ENCODE measurements at places on chromosomes 12 and 14.

DNA sequence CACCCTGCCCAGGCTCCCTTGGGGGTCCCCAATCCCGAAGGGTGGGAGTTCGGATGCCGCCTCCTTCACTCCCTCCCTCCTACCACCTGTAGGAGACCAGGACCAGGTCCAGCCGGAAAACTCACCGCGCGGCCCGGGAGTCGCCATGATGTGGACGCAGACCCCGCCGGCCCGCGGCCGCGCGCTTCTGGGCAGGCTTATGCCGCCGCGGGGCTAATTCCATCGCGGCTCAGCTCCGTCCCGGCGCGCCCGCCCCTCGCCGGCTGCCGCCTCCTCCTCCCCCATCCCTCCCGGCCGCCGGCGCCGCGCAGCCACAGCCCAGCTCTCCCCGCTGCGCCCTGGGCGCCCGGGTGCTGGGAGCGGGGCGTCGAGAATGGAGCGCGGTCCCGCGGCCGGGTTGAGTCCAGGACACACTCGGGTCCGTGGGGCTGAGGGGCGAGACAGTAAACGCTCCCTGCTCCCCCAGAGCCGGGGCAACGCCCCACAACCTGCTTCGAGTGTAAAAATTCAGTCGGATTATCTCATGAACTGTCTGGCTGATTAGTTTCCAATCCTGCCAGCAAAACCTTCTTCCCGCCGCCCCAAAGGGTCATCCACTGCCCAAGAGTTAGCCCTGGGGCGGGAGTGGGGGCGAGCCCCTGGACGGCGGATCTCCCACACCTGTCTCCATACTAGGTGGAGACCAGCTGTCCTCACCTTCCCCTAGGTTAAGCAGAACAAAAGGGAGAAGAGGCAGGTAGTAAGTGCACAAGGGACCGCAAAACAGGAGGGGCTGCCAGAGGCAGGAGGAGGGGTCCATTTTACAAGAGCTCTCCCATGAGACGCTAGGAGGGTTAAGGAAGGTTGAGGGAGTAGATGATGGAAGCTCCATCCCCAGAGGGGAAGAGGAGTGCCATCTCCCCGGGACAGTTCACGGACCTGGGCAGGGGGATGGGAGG lies at the start of gene ANO2:
ANO2 (minus strand) TSS at position 189 of the 938 bp plus-strand sequence; CDS start at position 147, 42 bp downstream.
- peak; percentile 14 for DNase-seq

GRCh38 chr12:3920351-3921150 lies 47.4 kb upstream of the PARP11 start:
- no peak for DNase-seq

- DNase-seq = peak; percentile 25
These were observed 6.1 kb downstream of the SYCP3 start for GRCh38 chr12:101733166-101733565.

- DNase-seq = no peak
These were observed 24.7 kb downstream of the RTRAF start for GRCh38 chr14:52013984-52014600.

DNA sequence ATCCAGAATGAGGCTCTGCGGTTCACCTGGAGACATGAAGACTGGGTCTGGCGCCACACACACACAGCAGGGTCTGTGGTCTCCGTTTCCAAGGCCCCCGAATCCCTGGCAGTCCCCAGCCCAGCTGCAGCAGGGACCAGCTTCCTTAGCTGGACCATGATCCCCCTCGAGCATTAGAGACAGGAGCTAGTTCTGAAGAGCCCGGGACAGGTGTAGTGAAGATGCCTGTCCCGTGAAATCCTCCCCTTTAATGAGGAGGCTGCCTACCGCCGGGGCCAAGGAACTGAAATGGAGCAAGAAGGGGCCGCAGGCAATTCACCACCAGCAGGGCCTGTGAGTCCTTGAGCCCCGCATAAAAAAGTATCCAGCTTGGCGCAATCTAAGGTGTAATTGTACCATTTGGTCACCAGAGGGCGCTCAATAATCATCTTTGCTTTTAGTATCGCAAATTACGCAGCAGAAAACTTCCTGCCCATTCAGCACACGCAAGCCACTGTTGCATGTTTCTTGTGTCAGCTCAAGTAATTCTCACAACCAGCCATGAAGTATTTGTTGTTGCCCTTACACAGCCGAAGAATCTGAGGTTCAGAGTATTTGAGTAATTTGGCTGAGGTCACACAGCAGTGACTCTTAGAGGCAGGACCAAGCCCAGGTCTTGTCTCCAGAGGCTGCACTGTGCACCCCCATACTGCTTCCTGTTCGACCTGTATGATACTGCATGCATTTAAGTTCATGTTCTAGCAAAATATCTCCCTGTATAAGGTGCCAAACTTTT lies 54.3 kb upstream of the PPP2R5C start:
- DNase-seq = peak; percentile 82

DNA sequence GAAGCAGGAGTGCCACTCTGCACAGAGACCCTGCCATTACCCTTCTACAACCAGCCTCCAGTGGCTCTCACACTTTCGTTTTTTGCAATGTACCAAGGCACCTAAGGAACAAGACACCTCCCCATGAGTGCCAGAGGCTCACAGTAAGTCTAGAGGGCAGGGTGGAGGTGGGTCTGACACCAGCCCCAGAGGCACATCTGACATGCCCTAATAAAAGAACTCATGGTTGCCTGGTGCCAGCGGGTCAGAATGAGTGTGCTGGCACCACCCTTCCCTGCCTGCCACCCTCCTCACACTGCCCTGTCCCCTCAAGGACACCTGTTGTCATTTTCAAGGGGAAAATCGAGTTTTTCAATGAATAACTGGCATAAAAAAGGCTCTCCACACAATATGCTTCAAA lies 161.2 kb downstream of the FOXN3 start:
- no peak for DNase-seq

DNA sequence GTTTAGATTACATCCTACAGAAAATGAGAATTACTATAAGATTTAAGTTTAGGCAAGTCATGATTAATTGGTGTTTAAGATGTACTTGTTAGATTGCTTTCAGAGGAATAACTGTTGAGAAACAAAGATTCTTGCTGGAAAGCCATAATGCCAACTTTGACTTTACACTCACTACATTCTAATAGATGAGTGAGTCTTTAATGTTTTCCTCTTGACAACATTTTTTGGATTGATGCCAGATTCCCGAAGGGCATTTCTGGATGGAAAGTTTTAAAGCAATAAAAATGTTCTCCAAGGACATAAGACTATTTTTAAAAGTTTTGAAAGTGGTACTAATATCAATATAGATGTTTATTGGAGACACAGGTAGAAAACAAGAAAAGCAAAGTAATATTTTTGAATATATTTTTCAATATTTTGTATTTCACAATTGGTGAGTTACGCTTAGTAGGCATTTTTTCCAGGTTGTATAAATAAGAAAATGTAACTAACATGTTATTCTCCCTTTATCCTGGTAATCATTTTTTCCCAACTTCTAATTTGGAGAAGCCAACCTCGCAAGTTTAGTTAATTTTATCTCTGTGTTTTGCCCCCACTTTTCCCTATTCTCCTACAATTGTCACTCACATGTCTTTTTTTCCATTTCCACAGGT lies 307.3 kb downstream of the CEP128 start:
- peak; percentile 25 for DNase-seq

DNA sequence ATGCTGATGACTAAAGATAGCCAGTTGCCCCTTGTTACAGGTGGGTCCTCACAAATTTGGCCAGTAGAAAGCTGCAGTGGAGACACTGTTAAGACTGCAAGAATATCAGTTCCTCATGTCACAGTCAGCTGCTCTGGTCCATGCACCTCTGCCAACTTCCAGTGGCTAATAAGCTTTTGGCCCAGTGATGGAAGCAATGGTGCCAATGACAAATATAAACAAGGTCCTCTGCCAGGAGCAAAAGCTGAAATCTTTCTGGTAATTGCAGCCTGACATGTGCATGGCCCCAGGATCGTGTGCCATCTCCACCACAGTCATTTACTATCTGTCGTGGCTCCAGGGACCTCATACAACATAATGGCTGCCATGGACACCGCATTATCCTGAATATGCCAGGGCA lies 85.4 kb upstream of the TMEM260 start:
- no peak for DNase-seq

DNA sequence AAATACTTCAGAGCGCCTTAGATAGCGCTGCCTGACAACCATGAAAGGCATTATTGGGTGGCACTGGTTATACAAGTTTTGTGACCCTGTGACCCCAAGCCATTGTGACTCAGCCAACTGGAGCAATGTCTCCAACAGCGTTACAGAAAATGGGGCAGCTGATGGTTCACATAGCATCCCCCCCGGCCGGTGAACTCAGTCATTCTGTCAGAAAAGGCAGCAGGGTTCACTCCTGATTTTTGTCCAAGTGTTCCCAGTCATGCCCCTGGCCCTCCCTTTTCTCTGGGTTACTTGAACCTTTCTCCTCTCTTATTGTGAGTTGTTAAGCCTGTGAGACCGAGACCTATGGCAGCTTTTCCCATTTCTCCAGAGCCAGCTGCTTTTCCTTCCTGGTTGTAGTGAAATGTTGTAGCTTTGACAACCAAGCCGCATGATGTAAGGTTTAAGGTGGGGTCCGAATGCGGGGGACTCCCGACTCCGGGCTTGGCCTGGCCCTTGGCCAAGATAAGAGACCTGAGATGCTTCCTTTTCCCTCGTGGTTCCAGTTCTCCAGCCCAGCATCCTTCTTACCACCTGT lies 22.0 kb downstream of the CD9 start:
- DNase-seq = peak; percentile 77

DNA sequence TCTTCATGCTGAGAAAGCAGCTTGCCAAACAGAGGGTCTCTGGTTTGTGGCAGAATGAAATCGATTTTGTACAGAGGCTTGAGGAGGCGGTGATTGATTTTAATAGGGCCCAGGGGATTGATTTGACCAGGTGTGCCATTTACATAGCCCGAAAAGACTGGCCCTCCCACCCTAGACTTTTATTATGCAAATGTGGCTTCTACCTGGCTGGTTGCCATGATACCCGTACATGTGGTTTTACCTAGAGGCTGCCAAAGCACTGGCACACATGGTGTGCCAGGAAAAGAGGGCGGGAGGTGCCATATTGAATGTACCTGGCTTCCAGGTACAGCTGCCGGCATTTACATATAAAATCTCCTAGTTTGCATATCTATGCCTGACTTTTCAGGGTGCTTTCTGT lies 18.0 kb upstream of the GUCY2C start:
- no peak for DNase-seq

- no peak for DNase-seq
These were observed 48.4 kb downstream of the ATL1 start for GRCh38 chr14:50608302-50608851.

DNA sequence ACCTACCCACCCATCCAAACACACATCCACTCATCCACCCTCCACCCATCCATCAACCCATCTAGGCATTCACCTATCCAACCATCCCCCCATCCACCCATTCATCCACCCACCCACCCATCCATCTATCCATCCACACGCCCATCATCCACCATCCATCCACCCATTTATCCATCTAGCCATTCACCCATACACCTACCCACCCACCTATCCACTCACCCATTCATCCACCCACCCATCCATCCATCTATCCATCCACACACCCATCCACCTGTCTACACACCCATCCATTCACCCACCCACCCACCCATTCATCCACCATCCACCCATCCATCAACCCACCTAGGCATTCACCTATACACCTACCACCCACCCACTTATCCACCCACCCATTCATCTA lies 72.6 kb upstream of the GALNT9 start:
- DNase-seq = no peak

- DNase-seq = peak; percentile 10
These were observed 69.5 kb downstream of the TBC1D30 start for GRCh38 chr12:64893961-64894360.

GRCh38 chr14:103104654-103105452 lies 10.3 kb downstream of the EXOC3L4 start:
- peak; percentile 74 for DNase-seq

- no peak for DNase-seq
These were observed 4.3 kb downstream of the PSMD9 start for GRCh38 chr12:121892673-121893561.

GRCh38 chr14:65471038-65471878 lies 58.7 kb downstream of the FUT8 start:
- peak; percentile 38 for DNase-seq

GRCh38 chr12:60834806-60835205 lies 1239.0 kb downstream of the SLC16A7 start:
- no peak for DNase-seq

DNA sequence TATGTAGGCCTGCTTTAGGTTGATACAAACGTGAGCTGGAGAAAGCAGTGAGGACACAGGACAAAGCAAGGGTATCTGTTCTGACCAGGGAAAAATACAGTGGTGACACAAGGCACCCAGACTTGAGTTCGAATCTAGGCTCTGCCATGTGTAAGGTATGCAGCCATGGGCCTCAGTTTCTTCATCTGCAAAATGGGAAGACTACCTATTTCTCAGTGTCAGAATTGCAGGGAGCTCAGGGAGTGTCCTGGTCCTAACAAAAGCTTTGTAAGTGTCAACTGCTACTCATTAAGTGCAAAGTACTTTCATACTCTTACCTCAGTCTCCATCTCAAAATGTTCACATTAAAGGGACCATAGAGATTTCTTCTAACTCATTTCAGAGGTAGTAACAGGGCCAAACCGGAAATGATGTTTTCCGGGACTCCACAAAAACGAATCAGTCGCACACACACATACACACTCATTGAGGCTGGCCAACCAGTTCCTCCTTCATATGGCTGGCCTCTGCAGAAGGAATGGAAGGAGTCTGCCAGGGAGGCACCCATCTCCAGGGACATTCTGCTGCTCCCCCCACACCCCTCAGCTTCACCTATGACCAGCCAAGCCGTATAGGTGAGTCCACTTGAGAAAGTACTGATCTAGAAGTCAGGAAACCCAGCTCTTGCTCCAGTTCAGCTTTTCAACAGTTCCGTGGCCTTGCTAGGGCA lies 7.8 kb downstream of the CTDSP2 start:
- DNase-seq = no peak

- DNase-seq = peak; percentile 92
These were observed 7.3 kb downstream of the TTC7B start for GRCh38 chr14:90808759-90809529.

DNA sequence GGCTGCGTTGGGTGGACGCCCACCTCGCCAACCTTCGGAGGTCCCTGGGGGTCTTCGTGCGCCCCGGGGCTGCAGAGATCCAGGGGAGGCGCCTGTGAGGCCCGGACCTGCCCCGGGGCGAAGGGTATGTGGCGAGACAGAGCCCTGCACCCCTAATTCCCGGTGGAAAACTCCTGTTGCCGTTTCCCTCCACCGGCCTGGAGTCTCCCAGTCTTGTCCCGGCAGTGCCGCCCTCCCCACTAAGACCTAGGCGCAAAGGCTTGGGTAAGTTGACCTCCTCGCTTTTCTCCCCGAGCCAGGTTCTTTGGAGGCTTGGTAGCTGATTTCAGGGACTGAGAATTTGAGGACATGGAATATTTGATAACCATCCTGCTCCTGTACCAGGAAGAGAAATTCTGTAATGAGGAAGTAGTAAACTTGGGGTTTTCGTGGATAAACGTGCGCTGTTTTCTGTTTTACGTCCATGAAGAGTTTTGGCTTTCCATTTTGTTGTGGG lies 530 bp downstream of the APAF1 start:
- peak; percentile 28 for DNase-seq

GRCh38 chr14:104999361-104999760 lies 13.8 kb downstream of the CLBA1 start:
- DNase-seq = no peak
